ENCODE measurements at places on chromosomes 6 and 20.

DNA sequence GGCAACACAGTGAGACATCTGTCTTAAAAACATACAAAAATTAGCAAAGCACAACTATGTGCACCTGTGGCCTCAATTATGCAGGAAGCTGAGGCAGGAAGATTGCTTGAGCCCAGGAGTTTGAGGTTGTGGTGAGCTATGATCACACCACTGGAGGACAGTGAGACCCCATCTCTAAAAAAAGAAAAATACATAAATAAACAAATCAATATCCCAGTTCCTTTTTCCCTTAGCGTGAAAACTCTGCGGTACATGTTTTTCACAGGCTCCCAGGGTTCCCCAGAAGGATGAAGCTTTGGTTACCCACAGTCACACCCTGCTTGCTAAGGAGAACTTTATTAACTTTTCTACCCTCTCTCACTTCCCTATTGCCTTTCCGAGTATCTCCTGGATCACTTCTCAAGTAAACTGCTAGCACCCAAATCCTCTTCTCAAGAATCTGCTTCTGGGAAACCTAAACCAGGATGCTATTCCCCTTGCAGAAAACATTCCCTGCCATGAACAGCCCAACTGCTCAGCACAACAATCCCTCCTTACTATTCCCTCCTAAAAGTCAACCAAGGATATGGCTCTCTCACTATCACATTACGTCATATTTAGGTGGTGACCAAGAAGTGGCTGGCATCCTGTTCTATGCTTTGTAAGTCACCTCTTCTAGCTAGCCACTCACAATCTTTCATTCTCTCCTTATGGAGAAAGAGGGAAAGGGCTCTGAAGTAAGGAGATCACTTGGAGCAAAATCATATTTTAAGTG is 122.4 kb downstream of the IPCEF1 start:
- DNase-seq, result no peak

DNA sequence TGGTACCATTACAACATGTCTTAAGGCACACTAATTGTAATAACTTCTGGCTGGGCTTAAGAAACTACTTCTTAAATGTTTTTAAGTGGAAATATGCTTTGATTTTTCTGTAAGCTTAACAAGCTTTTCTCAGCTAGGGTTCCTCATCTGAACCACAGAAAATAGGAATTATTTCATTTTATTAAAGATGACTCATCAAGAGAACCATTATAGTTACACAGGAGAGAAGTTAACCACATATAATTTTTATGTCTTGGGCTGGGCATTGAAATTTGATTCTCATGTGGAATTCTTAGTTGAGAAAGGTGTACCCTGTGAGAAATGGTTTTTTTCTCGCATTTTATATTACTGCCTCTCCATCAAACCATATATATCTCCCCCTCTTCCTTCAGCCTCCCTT is 75.1 kb downstream of the QKI start:
- no peak for DNase-seq

DNA sequence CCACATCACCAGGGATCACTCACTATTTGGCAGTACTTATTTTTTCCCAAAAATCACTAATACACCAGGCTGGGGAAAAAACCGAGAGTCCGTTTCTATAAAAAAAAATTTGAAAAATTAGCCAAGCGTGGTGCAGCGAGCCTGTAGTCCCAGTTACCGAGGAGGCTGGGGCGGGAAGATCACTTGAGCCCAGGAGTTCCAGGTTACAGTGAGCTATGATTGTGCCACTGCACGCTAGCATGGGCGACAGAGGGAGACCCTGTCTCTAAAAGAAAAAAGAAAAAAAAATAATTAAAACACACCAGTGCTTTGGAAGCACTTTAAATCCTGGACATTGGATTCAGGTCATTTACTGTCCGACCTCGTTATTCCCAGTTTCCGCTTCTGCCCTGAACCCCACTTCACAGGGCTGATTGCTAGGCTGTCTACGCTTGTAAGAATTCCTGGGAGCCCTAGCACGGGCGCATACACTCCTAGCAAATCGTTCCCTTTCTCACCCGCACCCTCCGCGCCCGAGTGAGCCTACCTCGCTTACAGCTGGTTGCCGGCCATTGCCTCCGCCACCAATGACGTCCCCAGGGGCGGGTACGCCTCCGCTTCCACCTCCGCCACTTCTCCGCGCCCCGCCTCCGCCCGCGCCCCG is at the start of gene TPMT:
TPMT (minus strand) TSS at position 571 of the 643 bp plus-strand sequence. CDS start 5,950 bp downstream, outside the sequence.
- no peak for DNase-seq

DNA sequence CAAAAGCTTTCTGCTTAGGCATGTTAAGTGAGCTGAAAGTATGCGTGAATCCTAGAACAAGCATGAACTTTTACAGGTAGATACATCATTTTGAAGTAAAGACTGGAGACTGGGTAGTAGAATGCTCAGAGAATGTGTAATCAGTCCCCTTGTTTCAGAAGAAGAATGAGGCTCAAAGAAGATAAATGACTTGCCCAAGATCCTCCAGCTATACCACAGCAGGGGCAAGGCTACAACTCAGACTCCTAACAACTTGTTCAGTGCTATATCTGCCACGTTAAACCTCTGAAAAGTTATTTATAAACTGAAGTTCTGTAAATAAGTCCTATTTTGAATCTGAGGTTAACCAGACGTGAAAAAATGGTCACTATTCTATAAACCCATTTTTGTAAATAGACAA is 2.9 kb downstream of the RIPOR2 start:
- DNase-seq, result no peak

- no peak for DNase-seq
Observed at GRCh38 chr6:88445188-88445965, 279.2 kb upstream of the CNR1 start.

GRCh38 chr20:53328961-53329360 is 264.7 kb downstream of the ZNF217 start:
- DNase-seq, result no peak

GRCh38 chr20:61186771-61187472 is 65.1 kb upstream of the CDH4 start:
- no peak for DNase-seq

Measured in HCT116 (cell line).